ENCODE measurements at places on chromosomes 12 and 14.

DNA sequence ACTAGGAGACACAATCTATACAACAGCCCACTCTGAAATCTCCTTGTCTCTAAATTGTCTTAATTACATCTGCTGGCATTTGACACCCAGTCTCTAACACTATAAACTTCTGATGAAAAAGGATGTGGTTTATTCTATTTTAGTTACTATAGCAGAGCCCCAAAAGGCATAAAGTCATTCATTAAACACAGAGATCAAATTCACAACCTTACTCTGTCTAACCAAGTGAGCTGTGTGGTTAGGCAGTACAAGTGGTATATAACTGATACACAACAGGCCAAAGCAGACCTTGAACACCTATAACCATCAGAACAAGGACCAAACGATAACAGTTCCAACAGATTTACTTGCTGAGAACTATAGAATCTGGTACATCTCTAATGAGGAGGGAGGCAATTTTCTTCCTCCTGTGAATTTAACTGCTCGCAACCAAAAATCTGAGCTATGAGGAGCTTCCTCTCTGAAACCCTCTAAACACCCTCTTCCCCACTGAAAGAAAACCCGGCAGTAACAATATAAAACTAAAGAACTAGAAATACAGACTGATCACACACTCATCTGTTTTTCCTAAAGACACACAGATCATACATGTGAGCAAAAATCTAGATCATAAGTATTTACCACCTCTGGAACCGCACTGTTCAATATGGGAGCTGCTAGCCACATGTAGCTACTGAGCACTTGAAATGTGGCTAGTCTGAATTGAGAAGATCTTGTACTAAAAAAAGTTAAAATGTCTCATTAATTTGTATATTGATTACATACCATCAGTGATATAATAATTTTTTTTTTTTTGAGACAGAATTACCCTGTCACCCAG lies 17.7 kb downstream of the SPPL3 start:
- DNase-seq = no peak

- DNase-seq = no peak
Measured at GRCh38 chr12:75666939-75667334, 155.5 kb upstream of the KRR1 start.

DNA sequence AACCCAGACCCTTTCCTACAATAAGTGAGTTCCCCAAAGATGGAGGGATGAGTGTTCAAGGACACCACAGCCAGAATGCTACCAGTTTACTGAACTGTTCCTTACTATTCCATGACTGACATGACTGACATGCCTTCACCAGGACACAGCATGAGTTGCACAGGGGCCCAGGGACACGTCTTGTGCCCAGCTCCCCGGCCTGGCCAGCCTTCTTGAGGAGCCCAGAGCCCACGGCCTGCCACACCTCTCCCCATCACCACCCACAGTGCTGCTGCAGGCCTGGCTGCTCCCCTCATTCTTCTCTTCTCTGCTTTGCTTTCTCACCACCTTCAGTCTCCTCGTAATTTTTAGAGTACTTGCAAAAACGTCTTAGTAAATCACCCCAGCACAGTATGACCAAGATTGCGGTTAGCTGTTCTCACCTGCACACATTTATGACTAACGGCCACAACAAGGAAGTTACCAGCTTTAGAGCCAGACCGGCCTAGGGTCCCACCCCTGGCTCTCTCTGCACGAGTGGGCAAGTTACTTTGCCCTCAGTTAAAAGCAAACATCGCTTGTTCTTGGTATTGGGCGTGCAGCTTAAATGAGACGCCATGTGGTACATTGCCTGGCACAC lies 18.5 kb downstream of the PPP2R5E start:
- DNase-seq = no peak

- DNase-seq = no peak
Measured at GRCh38 chr12:101480849-101481248, 5.7 kb downstream of the SPIC start.

- no peak for DNase-seq
Measured at GRCh38 chr14:91012045-91012444, 48.4 kb downstream of the RPS6KA5 start.

- no peak for DNase-seq
Measured at GRCh38 chr14:26466862-26467261, 131.0 kb downstream of the NOVA1 start.

GRCh38 chr14:54909817-54910558 lies 7.4 kb upstream of the GCH1 start:
- DNase-seq = no peak

- DNase-seq = no peak
Measured at GRCh38 chr12:87922736-87923135, 106.5 kb downstream of the C12orf50 start.

DNA sequence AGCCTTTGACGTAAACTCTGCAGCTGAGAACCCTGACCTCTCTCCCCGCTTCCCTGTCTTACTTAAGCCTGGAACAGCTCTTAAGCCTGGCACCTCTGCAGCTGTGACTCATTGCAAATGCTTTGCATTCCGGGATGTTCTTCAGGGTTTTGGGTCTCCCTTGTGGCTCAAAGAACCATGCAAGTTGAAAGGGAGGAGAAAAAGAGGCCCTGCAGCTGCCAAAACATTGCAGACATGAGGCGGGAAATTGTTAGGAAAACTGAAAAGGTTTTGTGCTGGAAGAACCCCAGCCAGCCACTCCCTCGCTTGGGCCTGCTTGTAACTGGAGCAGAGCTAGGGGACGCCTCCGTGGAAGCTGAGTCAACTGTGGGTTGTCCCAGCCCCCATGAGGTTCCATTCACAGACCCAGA lies 60.2 kb upstream of the FERMT2 start:
- DNase-seq = peak; percentile 76
